ENCODE measurements at places on chromosomes 1 and 21.

DNA sequence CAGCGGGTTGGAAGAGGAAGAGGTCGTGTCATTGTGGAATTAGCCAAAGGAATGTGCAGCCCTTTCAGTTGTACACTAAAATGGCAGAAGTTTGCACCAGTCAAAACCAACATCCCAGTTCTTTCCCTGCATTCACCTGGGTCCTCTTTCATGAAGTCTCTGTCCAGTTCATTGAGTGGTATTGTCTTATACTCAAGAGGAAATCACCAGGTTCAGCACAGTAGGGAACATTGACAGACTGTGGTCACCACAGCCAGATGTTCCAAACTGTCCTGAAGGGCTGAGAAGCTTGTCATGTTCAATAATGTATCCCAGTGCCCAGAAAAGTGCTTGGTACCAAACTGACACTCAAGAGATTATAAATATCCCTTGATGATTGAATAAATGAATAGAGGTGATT is 131.6 kb downstream of the GLUL start:
- DNase-seq = no peak

DNA sequence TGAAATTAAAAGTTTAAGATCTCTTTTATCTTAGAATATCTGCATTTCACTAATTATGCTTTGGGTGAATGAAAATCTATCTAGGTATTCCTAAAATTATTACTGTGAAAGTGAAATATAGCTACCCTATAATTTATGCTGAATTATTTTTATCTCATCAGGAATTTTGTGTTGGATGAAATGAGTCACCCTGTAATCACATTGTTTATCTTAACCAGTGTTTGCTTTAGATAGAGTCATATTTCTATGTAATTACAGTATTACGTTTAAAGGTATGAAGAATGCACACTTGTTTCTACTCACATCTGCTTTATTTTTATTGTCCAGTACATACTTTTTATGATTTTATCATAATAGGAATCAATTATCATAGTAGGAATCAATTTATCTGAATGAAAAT is 249.2 kb downstream of the NCAM2 start:
- no peak for DNase-seq

DNA sequence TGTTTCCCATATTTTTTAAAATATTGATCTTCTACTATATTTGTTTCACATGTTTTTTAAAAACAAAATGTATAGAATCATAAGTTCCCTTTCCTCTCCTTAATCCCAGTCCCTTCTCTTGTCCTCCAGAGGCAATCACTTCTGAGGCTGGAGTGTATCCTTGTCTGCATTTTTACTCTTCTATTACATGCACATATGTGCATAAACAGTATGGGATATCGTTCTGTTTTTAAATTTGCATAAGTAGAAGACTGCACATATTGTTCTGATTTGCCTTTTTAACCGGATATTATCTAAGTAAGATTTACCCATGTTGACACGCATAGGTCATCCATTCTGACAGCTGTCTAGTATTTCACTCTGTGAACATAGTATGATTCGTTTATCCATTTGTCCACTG is 142.0 kb downstream of the TRABD2B start:
- DNase-seq = no peak

DNA sequence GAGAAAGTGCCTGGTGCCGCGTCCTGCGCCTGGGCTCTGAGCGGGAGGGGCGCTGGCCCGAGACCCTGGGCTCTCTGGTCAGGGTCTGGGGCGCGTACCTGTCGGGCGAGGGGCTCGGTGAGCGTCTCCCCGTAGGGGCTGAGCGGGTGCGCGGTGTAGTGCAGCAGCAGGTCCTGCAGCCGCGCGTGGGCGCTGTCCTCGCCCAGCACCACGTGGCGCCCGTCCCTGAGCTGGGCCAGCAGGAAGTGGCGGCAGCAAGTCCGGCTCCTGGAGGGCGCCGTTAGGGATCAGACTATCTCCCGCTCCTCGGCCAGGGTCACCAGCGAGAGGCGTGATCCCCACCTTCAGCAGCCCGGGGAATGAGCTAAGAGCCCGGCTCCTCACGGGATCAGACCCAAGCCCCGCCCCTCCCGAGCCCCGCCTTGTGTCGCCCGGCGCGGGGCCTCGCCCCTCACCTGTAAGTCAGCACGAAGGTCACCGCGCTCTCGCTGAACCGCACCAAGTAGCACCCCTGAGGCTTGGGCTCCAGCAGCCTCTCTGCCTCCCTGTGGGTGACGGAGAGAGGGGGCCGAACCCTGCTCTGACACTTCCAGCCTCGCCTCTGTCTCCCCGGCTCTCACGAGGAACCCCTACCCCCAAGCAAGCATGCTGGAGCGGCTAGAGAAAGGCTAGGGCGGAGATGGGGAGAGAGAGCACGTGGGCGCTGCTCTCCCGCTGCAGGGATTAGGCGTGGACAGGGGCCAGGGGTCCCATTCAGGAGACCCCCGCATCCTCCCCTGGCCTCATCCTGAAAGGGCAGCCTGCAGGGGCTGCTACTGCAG is 2.7 kb downstream of the SH2D2A start:
- DNase-seq = peak; percentile 69

Data from stimulated activated CD4-positive, alpha-beta T cell treated with anti-CD3 and anti-CD28 coated beads, Interleukin-4, amount 100 ng/mL, for 48 hours (primary cell).